Choroid plexus epithelial cell (primary cell): ENCODE measurements at places on chromosomes 1 and 21.

DNA sequence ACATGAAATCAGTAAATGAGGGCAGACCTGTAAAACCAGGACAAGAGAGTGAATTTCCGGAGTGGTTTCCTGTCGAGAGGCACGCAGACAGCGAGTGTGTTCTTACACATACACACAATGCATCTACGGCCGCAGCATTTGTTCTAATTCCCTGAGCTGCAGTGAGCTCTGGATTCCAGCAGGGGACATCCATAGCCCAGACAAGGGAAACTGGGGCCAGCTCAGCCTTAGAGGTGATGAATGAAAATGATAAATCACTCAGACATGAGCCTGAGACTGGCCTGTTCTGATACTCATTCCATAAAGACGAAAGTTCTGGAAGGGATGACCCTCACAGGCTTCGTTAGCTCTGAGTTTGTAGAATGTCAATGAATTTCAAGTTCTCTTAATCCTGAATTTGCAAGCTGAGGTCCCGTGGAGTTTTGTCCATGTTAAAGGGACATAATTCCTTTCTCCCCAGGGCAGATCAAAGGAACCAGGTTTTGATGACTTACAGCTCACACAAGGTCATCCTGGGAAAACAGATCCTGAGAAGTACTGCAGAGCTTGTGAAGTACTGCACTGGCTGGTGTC lies 207.9 kb upstream of the C1orf87 start:
- DNase-seq: peak; percentile 94

- no peak for DNase-seq
Observed at GRCh38 chr1:13860031-13860430, 160.0 kb downstream of the PRDM2 start.

DNA sequence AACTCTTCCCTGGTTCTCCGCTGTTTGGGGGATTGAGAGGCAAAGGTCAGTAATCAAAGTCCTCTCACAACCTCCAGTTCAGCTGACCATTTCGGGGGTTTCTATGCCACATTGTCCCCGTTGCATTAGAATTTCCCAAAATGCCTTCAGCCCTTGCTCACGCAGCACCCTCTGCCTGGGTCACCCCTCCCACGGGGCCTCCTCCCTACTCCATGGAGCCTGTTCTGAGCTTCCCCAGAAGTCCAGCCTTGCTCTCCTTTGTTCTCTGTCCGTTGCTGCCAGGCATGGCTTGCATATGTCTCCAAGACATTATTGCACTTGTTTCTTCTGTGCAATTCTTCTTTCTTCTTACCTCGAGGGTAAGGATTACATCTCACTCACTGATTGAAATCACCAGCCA lies 16.5 kb downstream of the DMRTB1 start:
- DNase-seq: no peak

DNA sequence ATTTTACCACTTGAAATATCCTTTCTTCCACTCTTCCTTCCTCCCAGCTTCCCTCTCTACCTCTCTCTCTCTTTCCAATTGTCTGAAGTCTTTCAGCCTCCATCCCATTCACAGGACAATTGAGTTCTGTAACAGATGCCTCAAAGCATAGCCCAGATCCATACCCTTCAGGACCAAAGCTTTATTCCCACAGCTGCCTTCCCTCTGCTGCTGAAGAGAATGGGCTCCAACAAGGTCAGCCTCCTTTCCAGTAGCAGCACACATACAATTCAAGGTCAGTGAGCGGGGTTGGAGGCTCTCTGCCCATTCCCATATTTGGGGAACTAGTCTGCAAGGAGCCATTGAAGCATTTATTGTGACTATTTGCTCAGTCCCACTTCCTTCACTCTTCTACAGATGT lies 179.9 kb downstream of the DPYD start:
- no peak for DNase-seq

DNA sequence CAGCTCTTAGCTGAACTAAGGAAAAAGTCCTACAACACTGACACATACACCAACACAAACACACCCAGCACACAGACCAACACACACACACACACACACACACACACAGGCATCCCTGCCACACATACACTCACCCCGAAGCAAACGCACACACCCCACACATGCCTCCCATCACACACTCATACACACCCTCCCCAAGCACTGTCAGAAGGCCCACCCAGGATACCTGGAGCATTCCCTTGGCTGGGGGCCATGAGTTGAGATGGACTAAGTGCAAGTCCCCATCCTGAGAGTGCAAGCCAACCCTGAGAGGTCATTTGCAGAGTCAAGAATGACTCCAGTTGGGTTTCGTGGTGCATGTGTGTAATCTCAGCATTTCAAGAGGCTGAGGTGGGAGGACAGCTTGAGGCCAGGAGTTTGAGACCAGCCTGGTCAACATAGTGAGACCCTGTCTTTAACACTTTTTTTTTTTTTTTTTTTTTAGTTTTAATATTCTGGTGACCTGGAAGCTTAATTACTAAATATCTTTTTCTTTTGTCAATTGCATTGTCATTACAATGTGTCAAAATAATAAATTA lies 117.3 kb downstream of the RHOU start:
- DNase-seq: no peak

- DNase-seq: no peak
Observed at GRCh38 chr1:14517841-14518180, 80.7 kb upstream of the KAZN start.

- peak; percentile 85 for DNase-seq
Observed at GRCh38 chr1:153608742-153609584, 4.0 kb downstream of the S100A16 start.

DNA sequence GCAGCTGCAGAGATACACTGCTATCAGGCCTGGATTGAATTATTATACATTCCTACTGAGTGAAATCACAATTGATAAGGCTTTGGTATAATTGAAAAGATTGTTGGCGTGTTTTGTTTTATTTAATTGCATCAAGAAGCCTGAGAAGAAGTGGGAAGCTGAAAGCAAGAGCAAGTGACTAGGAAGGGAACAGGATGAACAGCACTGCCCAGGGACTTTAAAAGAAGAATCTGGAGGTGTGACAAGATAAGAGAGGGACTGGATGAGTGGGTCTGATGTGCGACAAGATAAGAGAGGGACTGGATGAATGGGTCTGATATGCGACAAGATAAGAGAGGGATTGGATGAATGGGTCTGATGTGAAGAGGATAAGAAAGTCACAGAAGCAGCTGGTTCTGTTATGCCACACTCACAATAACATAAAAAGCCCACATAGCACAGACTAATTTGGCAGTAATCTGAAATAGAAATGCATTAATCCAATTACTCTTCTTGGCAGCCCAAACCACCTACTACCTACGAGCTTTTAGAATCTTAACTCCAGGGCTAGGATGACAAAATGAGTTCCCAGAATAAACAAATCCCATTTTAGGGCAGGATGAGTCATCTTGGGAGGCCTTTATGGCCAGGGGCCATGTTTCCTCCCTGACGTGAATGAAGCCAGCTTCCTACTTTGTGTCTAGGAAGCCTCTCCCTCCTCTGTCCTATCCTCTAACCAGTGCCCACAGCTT lies 129.7 kb downstream of the DUSP10 start:
- DNase-seq: peak; percentile 74

- no peak for DNase-seq
Observed at GRCh38 chr1:161691846-161692245, 15.2 kb upstream of the FCRLA start.

GRCh38 chr21:17688912-17689874 lies 76.5 kb upstream of the BTG3 start:
- peak; percentile 36 for DNase-seq

- no peak for DNase-seq
Observed at GRCh38 chr1:238152119-238152518, 261.4 kb upstream of the ZP4 start.

GRCh38 chr21:16113052-16113715 lies 383.4 kb downstream of the USP25 start:
- peak; percentile 35 for DNase-seq

DNA sequence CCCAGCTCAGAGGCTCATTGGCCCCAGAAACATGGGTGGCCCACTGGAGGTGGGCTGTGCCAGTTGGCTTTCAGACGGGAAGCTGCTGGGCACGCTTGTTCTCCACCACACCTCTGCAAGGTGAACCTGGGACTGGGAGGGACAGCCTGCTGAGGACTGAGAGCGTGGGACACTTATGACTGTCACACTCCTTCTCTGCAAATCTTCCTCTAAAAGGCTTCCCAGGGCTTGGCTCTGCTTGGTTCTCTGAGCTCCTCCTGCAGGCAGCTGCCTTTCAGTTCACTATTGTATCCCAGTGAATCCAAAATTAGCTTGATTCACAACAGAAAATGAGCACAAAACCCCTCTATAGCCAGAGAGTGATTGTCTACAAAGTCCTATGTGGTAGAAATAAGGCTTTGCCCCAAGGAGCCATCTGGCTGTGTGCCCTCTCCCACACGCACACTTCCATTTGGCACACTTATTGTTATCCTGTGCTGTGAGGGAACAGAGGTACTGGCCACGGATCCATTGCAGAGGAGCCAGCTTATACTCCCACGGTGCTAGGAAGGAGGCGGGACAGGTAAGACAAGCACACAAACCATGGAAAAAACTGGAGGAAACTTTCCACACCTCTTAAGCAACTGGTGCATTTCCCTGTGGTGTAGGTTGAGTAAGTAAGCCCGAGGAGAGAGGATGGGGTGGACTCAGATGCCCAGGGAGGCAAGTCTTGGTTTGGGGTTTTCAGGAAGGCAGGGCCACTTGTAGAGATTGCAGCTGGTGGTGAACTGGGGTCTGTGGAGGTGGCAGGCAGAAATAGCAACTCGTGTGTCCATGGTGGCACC lies 18.9 kb upstream of the BTG2 start:
- DNase-seq: no peak

GRCh38 chr1:108570128-108570527 lies 10.2 kb downstream of the EEIG2 start:
- peak; percentile 58 for DNase-seq

DNA sequence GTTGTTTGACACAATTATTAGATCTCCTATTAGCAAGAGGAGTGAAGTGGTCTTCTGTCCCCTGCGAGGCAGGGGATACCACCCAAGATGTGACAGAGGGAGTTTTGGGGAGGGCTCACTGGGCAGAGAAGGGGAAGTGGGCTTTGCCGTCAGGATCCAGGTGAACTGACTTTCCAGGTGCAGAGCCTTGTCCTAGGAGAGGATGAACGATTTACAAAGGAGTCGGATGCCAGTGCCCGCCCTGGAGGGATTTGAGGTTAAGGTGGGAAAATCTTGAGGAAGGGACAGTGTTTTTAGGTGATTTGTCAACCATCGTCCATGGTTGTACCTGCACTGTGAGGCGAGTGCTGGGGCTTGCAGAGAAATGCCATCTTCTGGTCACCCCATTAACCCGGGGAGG lies 201.0 kb downstream of the CAMTA1 start:
- DNase-seq: no peak

DNA sequence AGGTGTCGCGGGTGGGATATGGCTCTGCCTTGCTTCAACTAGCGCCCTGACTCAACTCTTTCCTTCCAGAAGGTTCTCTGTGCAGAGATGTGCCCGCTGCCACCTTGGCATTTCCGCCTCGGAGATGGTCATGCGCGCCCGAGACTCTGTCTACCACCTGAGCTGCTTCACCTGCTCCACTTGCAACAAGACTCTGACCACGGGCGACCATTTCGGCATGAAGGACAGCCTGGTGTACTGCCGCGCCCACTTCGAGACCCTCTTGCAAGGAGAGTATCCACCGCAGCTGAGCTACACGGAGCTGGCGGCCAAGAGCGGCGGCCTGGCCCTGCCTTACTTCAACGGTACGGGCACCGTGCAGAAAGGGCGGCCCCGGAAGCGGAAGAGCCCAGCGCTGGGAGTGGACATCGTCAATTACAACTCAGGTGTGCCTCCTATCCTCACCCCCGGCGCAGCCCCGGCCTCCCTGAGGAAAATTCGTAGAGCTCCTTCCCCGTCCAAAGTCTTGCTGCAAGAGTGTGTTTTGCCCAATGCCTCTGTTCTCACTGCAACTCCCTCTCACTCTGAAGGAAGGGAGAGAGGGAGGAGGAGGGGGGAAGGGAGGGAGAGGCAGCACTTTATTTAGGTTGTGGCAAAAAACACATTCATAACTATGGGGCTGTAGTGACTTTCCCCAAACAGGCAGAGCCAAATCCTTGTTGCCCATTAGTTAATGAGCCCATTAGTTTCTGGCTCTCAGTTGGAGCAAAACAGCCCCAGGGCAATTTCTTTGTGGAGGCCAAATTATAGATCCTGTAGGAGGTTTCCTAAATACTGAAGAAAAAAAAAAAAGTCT lies 4.3 kb downstream of the LHX9 start:
- DNase-seq: no peak

- DNase-seq: peak; percentile 79
Observed at GRCh38 chr1:8122160-8122476, 96.0 kb upstream of the ERRFI1 start.

GRCh38 chr21:33059380-33059841 lies 10.5 kb upstream of the OLIG1 start:
- DNase-seq: no peak

- DNase-seq: no peak
Observed at GRCh38 chr1:11678442-11678841, 2.5 kb downstream of the MAD2L2 start.

- peak; percentile 11 for DNase-seq
Observed at GRCh38 chr1:6962996-6963911, 178.0 kb downstream of the CAMTA1 start.

DNA sequence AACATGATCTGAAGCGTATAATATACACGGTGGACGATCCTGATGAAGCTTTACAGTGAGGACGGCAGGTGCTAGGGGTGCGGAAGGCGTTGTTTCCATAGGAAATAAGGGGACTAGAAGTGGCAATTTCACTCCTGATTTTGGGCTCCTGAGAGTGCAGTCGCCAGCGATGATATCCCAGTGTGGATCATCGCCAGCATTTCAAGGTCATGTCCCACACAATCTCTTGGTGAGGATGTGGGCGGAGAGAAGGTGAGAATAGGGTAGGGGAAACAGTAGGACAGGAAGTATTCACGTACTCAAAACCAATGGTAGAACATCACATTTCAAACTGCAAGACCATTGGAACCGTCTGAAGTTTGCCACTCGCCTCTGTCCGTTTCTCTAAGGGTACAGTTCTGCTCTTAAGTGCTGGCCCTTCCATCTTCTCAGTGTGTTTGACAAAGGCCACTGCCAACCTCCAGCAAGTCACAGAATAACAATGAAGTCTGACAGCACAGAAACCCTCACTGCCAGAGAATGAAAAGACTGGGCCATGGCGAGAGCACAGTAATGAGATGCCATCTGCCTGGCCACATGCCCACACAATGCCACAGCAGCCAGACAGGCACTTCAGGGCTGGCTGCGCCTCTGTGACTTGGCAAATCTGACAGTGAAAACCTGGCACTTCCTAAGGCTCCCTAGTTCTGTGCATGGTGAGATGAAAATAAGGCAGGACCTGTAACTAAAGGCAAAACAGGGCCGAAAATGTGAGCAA lies 27.9 kb downstream of the PCSK9 start:
- no peak for DNase-seq

- DNase-seq: peak; percentile 80
Observed at GRCh38 chr1:6205849-6206519, at the start of gene RNF207. TSS of gene RNF207 (plus strand) at chr1:6206119. CDS start at chr1:6206536, 417 bp downstream.

- DNase-seq: no peak
Observed at GRCh38 chr1:191888996-191889622, 269.2 kb upstream of the RGS18 start.

GRCh38 chr1:187129132-187129531 lies 300.4 kb downstream of the PLA2G4A start:
- no peak for DNase-seq

GRCh38 chr1:9120312-9120958 lies 8.5 kb downstream of the GPR157 start:
- no peak for DNase-seq
